Fibroblast of gingiva (primary cell): ENCODE measurements at places on chromosomes 16 and 17.

GRCh38 chr17:68353111-68353521 is 61.8 kb downstream of the ARSG start:
- DNase-seq, result no peak

- no peak for DNase-seq
These were observed 1.3 kb downstream of the CDH13 start for GRCh38 chr16:82628088-82628423.

GRCh38 chr17:49465331-49465903 is 29.7 kb upstream of the NGFR start:
- DNase-seq, result no peak

- DNase-seq, result peak; percentile 10
These were observed at the start of gene HAP1 for GRCh38 chr17:41734139-41734948. Gene HAP1, minus strand, starts transcription at chr17:41734643. Its CDS starts 9 bp downstream, at chr17:41734634.

GRCh38 chr17:76395980-76396379 is 11.6 kb downstream of the SPHK1 start:
- no peak for DNase-seq

GRCh38 chr16:70254965-70255286 is 3.2 kb upstream of the EXOSC6 start:
- DNase-seq, result no peak

DNA sequence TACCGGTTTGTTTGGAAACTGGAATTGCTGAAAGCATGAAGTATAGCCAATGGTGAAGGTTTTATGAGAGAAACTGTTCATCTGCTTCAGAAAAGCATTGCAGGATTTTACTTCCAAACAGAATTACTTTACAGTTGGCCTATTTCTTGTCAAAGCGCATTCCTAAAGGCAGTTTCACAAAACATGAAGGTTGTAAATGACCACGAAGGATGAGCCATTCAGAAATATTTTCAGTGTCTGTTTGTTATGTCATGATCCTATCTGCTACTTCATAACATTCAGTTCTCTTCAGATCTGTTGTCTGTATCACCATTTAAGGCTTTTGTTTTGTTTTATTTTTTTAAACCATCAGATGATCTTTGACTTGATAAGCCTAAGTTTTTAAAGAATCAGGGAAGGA is 45.7 kb downstream of the AATF start:
- DNase-seq, result no peak

DNA sequence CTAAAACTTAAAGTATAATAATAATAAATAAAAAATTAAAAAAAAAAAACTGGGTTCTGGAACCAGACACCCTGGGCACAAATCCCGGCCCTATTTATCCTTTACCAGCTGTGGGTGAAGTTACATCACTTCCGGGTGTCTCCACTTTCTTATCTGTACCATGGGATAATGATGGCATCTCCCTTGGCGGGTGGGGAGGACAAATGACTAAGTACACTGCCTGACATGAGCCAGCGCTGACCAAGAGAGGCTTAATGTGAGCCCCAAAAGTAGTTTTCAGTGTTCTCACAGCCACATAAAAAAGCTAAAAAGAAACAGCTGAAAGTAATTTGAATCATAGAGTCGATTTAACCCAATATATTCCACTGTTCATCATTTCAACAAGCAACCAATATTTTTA is 424.9 kb downstream of the SOX9 start:
- DNase-seq, result no peak

DNA sequence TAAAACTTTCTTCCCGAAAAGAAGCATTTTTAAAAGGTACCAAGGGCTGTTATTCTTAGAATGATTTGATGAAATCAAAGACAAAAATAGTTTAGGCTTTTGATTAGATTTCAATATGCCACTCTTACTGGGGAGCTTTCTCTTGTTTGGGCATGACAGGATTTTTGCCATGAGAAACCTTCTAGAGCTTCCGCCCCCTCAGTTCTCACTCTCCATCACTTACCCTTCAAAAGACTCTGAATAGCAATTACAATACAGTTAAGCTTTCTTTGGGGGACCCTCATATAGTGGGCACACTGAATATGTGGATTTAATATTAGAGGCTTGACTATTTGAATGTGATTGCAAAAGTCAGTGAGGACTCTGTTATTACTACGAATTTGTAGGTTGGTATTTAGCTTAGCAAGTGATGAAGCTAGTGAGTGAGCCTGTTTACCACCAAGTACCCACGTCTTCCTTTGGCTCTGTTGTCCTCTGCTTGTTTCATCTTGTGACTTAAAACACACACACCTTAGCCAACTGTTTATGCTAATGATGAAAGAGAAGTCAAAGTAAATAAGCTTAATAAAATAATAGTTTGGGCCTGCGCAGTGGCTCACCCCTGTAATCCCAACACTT is 158.7 kb upstream of the TBX2 start:
- no peak for DNase-seq

DNA sequence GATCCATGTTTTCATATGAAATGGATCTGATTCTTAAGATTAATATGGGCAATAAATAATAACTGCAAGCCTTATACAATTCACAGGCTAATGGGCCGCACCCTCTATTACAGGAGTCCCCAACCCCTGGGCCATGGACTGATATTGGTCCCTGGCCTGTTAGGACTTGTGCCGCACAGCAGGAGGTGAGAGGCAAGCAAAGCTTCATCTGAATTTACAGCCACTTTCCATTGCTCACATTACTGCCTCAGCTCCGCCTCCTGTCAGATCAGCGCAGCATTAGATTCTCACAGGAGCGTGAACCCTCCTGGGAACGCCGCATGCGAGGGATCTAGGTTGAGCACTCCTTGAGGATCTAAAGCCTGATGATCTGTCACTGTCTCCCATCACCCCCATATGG is 26.8 kb downstream of the METTL16 start:
- DNase-seq, result no peak
